ENCODE measurements at places on chromosomes 2 and 18.

DNA sequence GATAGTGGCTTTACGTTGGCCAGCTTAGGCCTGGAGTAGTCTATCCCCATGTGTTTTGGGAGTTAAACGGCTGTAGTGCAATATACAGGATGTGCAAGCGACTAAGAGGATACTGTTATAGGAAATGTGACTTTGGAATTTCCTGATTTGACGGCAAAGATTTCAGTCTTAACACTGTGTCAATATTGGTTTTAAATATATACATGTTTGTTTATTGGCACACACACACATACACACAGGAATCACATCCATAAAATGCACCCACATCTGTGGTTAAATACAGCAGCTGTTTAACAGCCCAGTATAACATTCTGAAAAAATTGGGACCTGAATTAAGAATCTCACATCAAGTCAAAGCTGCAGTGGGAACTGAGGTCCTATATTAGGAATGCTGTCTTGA is 347.1 kb downstream of the TXNL1 start:
- DNase-seq = no peak

DNA sequence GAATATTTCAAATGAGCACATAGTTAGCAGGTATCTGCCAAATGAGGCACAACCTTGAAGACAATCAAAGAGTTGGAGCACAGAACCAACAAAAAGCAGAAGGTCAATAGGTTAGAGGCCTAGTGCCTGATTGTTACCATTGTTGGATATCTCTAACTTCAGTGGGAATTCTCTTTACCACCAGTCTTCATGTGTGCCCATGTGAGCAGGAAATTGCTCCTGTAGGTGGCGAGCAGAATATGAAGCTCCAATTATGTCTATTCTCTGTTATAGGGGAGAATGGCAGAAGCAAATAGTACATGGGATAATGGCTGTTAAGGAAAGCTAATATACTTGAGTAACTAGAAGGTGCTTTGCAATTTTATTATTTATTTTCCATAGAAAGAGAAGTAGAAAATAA is 14.9 kb upstream of the ZNF385B start:
- no peak for DNase-seq

GRCh38 chr2:15038366-15039364 is 406.1 kb downstream of the LRATD1 start:
- no peak for DNase-seq

DNA sequence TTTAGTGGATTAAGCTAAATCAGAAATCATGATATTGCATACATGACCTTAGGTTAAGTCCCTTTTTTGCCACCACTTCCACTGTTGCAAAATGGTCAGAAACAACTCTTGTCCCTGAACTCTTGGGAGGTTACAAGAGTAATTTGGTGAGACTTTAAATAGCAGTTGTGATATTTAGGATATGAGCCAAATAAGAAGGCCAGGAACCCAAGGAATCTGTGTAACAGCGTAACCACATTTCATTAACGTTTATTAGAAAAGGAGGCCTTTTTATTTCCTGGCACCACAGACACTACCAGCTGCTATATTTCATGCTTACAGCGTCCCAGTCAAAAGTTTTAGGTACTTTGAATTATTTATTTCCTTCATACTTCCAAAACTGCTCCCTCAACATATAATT is 268.0 kb downstream of the GPD2 start:
- no peak for DNase-seq

- DNase-seq = no peak
These were observed 219.3 kb downstream of the UXS1 start for GRCh38 chr2:105974812-105975211.

DNA sequence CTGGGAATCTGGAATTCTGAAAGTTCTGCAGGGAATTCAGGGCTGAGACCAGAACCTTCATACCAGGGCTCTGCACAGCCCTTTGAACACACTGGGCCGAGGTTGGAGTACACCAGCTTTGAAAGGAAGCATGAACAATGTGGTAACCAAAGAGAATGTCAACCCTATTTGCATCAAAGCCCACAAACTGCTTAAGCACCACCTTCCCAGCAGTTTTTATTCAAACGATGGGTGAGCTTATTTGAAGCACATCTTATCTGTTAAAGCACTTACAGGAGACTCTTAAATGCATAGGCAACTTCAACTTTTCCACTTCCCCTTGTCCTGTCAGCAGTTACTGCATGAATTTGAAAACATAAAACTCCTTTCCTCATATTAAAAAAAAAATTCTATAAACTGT is 96.6 kb downstream of the TXNL1 start:
- no peak for DNase-seq

GRCh38 chr2:70091816-70092215 is 4.5 kb downstream of the PCBP1 start:
- no peak for DNase-seq

DNA sequence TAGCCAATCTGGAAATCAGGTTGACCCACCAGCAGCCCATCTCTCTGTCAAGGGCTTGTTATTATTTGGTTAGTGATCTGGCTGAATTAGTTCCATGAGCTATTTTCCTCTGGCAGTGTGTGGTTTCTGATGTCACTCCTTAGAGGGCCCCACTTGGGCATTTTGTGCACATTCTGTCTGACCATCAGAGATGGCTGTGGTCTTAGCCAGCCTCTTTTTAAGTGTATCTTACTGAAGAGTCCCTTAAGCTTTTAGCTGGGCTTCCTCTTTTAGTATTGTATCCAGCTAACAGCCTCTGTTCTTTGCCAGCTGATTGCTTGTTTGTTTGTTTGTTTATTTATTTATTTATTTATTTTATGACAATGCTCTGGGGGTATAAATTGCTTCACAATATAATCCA is 951.1 kb upstream of the CNTNAP5 start:
- DNase-seq = no peak

GRCh38 chr2:98311090-98311489 is 35.2 kb upstream of the CNGA3 start:
- DNase-seq = no peak

- no peak for DNase-seq
These were observed 83.2 kb downstream of the DDX1 start for GRCh38 chr2:15674637-15675455.

GRCh38 chr18:33716061-33716683 is 138.2 kb downstream of the ASXL3 start:
- DNase-seq = no peak

GRCh38 chr2:43905871-43906270 is 67.1 kb downstream of the ABCG8 start:
- DNase-seq = no peak

DNA sequence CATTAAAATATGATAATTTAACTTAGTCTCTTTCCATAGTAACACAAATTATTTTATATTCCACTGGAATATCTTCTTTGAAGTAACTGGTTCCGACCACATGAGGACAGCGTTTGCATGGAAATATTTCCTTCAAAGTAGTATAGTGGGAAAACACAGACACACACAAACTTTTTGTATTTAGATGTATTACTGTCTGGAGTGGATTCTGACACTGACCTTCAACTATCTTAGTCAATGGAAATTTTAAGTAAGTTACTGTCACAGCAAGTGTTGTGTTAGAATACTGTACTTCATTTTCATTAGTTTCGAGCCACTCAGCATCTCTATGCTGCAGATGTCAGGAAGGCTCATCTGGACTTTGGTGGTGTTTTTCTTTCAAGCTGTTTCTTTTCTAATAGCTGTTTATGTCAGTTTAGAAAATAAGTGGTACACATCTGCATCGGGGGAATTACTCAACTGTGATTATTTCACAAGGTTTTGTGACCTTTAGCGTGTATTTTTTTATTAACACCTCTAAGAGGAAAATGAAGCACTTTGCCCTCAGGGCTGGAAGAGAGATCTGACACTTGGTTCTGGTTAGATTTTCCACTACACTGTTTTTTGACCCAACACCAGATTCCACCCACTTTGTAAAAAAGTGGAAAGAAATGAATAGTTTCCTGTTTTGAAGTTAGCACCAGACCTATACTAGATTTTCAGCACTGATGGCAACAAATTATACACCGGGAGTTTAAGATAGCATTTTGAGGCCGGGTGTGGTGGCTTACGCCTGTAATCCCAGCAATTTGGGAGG is 18.9 kb upstream of the THOC1 start:
- DNase-seq = no peak

- DNase-seq = no peak
These were observed 582 bp upstream of the RAB31 start for GRCh38 chr18:9707381-9708056.

DNA sequence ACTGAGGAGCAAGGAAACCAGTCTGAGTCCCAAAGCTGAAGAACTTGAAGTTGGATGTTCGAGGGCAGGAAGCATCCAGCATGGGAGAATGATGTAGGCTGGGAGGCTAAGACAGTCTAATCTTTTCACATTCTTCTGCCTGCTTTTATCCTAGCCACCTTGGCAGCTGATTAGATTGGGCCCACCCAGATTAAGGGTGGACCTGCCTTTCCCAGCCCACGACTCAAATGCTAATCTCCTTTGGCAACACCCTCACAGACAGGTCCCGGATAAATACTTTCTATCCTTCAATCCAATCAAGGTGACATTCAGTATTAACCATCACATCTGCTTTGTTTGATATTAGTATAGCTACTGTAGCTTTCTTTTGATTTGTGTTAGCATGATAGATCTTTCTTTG is 27.1 kb downstream of the VRK2 start:
- DNase-seq = no peak

GRCh38 chr2:216410550-216410949 is 1.7 kb upstream of the SMARCAL1 start:
- no peak for DNase-seq

- DNase-seq = no peak
These were observed 257.1 kb upstream of the SPOPL start for GRCh38 chr2:138244501-138244925.

- DNase-seq = no peak
These were observed 186.0 kb downstream of the DPP10 start for GRCh38 chr2:114628481-114628880.

DNA sequence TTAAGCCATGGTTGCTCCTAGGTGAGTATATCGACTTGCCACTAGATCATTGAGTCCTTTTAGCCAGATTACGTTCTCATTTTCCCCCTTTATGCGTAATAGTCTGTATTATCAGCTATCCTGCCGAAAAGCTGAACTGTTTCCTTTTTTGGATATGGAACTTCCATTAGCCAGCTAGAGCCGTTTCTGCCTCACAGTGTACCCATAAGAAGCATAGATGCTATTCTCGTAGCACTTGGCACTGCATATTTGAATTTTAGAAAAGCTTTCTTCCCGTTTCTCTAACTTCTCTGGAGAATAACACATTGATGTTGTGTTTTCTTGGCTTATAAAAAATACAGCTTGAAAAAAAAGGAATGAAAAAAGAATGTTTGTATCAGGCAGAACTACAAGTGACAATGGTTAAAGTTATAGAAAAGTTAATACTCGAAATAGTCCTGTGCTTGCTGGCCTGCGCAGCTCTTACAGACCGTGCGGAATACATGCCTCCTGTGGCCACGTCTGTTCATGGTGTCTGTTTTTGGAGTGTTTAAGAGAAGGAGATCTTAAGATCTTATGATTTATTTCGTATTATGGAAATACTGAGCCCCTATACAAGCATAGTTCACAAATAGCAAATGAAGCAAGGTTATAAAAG is 710 bp downstream of the DUSP19 start:
- DNase-seq = no peak

DNA sequence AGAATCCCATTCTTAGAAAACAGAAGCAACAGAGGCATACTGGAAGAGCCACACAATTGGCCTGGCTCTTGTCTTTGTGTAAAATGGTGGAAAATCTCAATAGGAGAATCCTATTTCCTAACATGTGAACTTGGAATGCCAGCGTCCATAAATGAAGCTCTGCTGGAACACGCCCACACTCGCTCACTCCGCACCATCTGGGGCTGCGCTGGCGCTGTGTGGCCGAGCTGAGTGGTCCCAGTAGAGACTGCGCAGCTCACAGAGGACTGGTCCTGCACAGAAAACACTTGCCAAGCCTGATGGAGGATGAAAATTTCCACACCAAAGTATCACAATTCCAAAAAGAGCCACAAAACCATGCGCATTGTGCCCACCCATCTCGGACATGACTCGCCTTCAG is 56.2 kb downstream of the PXDN start:
- DNase-seq = no peak

GRCh38 chr2:105757433-105757832 is 12.7 kb downstream of the NCK2 start:
- no peak for DNase-seq

- no peak for DNase-seq
These were observed 180.1 kb downstream of the CDH2 start for GRCh38 chr18:27996801-27997272.

GRCh38 chr2:166628478-166629136 is 134.6 kb upstream of the SCN7A start:
- DNase-seq = no peak

DNA sequence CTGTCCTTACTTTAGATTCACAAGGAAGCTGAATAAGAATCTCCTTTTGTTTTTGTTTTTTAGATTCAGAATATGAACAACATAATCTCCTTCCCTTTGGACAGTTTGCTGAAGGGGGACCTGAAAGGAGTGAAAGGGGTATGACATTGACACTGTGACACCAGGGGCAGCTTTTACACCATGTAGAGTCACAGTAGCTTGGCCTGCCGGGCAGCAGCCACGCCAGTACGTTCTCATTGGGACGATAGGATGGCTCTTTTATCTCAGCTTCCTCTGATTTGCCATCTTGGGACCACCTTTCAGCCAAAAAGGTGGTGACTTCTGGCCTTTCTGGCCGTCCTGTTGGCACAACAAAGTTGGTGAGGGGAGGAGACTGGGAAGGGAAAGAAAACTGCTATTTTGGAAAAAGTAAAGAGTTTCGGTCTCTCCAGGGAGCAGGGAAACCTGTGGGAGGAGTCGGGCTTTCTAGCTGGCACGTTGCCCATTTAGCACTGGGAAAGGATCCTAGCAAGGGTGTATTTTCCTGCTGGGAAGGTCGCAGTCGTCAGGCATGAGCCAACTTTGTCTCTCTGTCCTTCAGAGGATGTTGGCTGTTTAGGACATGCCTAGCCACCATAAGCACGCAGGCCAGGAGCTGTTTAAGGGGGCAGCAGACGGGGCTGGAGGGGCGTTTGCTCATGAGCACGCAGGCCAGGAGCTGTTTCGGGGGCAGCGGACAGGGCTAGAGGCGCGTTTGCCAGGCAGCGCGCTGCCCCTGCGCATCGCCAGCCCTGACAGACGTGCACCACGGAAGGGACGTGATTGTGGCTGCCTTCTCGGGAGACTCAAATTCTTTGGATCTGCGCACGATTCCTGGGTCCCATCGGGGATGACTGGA is 104.6 kb downstream of the ITGB1BP1 start:
- DNase-seq = no peak

DNA sequence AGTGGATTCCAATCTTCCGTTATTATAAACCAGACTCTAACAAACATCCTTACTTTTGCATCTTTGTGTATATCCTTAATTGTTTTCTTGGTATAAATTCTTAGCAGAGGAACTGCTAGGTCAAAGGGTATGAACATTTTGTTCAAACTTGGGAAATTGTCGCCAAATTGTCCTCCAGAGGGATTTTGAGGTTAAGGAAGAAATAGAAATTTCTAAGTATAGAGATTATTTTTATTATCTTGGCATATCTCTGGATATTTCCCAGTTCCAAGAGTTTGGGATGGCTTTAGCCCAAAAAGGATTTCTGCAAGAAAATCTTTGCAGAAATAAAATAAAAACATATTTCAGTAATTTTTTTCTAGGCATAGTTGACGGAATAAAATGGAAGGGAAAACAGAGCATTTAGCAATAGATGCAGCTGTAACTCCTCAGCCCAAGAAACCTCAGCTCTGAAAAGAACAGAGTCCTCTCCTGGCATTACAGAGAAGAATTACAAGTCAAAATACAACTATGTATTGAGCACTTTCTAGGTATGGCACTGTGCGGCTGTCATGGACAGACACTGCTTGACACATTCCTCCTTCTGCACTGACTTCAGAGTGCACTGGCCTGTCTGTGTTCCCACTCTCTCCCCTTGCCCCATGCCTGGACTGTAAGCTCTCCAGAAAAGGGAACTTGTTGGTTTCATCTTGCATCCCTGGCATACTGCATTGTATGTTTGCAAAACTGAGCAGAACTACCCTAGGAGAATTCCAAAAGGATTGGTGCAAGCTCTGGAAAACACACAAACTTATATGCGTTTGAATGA is 117.3 kb upstream of the STON1 start:
- DNase-seq = no peak
